ENCODE measurements at places on chromosomes 1 and 21.

DNA sequence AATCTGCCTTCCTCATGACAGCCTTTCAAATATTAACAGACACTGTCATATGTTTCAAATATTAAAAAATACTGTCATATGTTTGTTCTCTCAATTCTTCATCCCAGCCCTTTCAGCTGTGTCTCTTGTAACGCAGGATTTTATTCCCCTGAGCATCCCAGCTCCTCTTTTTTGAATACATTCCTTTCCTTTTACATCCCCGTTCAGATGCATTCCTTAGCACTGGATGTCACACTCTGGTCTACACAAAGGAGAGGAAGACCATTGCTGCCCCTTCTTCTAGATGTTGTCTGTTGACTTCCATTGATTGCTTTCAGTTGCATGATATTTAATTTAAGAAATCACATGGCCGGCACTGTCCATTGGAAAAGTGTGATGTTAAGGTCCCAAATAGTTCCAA lies 117.4 kb upstream of the PAXBP1 start:
- no peak for DNase-seq

DNA sequence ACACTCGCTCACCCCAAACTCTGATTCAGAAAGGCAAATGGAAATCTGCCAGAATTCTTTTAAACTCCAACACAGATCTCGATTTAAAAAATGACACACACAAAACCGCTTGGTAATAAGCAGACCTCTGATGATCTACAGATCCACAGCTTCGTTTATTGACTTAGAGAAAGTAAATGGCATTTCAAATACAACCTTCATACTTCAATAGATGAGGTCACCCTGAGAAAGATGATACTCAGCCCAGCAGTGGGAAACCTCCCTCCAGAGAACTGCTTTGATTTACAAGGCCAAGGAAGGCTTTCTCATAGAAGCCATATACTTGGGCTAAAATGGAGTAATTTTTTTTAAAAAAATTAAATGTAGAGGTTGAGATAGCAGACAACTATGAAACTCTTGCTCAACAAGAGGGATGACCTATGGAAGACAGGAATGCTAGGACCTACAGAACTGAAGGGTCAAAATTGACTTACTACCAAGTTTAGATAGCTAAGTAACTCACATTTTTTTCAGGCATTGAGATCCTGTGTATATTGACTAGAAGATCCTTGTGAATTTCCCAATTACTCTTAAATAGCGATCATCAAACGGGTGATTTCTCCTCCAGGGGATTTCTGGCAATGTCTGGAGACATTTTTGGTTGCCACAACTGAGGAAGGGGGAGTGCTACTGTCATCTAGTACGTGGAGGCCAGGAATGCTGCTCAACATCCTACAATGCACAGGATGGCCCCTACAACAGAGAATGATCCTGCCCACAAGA lies 143.9 kb downstream of the CLIC6 start:
- DNase-seq = no peak

- DNase-seq = no peak
Observed at GRCh38 chr21:36166705-36167104, 10.1 kb downstream of the DOP1B start.

- DNase-seq = no peak
Observed at GRCh38 chr1:32929366-32929765, 28.2 kb upstream of the TMEM54 start.

Data from stimulated activated CD4-positive, alpha-beta T cell treated with anti-CD3 and anti-CD28 coated beads, Interleukin-15, amount 100 ng/mL, for 1 hour (primary cell).